Peyer's patch (tissue), 4 donors: ENCODE measurements at places on chromosomes 3 and 15. TPM values are rescaled to one million over a fixed set of nuclear protein-coding genes. Genes with fewer than 3 reads are reported as not detected.
A peak's percentile ranks its signal among the peaks of the same experiment; 100 is the strongest.

Gene PCYT1A
- total RNA-seq: 211 TPM

DNA sequence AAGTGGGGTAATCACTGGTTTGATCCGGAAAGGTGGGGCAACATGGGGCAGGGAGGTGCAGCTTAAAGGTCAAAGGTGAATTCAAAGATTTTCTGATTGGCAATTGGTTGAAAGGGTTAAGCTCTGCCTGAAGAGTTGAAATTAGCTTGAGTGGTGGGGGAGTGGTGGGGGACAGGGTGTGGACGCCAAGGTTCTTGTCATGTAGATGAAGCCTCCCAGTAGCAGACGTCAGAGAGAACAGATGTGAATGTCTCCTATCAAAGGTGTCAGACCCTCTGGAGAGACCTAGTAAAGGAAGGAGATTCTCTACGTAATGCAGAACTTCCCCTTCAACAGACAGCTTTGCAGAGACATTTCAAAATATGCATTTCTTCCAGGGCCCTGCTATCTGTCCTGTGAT, 62.8 kb downstream of the ABCC5 start:
- no peak overlapping the region for H3K27ac ChIP-seq
- no peak for DNase-seq
- no peaks in the 10 kb centered on the region for H3K27me3 ChIP-seq
- no peaks in the 10 kb centered on the region for H3K4me1 ChIP-seq
- no peak overlapping the region for H3K4me3 ChIP-seq

DNA sequence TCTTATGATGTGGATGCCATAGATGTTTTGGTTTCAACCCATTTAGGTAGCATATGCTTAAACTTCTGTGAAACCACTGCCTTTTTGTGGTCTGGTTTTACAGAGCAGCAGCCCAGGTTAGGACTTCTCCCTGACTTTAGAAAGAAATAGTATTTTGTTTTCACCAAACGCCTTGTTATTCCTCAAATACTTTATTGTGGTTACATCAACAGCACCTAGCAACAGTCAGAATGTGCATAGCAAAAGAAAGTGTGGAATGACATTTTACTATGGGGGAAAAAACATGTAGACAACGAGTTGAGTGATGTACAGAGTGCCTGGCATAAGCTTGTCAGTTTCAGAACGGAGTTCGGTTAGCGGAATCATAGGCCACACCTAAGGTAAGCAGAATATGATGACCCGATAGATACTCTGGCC, 159.2 kb downstream of the TPRG1 start:
- no peak overlapping the region for H3K4me3 ChIP-seq
- no peak for DNase-seq
- H3K4me1 ChIP-seq: no peaks in the 10 kb centered on the region
- no peaks in the 10 kb centered on the region for H3K27me3 ChIP-seq
- H3K36me3 ChIP-seq: no peaks in the 10 kb centered on the region

GRCh38 chr15:93825682-93826081, 405.7 kb upstream of the MCTP2 start:
- DNase-seq: no peak
- H3K27me3 ChIP-seq: no peaks in the 10 kb centered on the region
- no peak overlapping the region for H3K27ac ChIP-seq

DNA sequence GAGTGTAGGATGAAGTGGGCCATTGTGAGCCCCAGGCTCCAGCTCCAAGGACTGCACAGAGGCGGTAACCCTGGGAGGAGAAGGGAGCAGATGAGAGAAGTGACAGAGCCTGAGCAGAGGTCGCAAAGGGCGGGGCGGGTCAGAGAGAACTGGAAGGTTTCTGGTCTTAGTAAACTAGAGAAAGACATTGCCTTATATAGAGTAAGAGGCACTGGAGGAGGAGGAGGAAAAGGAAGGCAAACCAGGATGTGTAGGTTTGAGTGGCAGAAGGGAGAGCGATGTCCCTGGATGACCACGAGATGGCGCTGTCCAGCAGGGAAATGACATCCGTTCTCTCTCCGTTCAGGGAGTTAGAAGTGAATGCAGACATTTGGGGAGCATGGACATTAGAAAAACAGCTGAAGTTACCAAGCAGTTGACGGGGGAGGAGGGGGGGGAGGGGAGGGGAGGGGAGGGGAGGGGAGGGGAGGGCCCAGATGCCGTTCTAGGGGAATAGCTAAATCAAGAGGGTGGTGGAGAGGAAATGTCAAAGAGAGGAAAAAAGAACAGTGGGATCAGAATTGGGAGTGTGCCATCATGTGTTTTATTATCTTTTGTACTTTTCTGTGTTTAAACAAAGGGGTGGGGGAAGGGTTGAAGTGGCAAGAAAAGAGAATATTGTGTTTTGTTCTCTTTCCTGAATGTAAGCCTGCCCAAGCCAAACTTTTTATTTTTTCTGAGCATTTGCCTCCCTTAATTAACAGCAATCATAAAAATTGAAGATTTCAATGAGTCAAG, 48.8 kb downstream of the STARD5 start:
- H3K27ac ChIP-seq: no peak overlapping the region
- no peaks in the 10 kb centered on the region for H3K27me3 ChIP-seq
- no peaks in the 10 kb centered on the region for H3K36me3 ChIP-seq
- H3K4me1 ChIP-seq: no peaks in the 10 kb centered on the region

- DNase-seq: no peak
- no peak overlapping the region for H3K27ac ChIP-seq
These were observed 316.7 kb downstream of the CLSTN2 start for GRCh38 chr3:140251678-140252077.

- no peaks in the 10 kb centered on the region for H3K27me3 ChIP-seq
- DNase-seq: no peak
- no peaks in the 10 kb centered on the region for H3K36me3 ChIP-seq
- no peaks in the 10 kb centered on the region for H3K4me1 ChIP-seq
- no peak overlapping the region for H3K4me3 ChIP-seq
- peak overlapping the region; percentile 35 for H3K27ac ChIP-seq
These were observed 28.3 kb downstream of the CYP19A1 start for GRCh38 chr15:51310064-51310463.

Gene CCDC54
- not detected for total RNA-seq

GRCh38 chr3:178036451-178037144, 499.6 kb upstream of the KCNMB2 start:
- no peaks in the 10 kb centered on the region for H3K4me1 ChIP-seq
- H3K36me3 ChIP-seq: no peaks in the 10 kb centered on the region
- DNase-seq: no peak

DNA sequence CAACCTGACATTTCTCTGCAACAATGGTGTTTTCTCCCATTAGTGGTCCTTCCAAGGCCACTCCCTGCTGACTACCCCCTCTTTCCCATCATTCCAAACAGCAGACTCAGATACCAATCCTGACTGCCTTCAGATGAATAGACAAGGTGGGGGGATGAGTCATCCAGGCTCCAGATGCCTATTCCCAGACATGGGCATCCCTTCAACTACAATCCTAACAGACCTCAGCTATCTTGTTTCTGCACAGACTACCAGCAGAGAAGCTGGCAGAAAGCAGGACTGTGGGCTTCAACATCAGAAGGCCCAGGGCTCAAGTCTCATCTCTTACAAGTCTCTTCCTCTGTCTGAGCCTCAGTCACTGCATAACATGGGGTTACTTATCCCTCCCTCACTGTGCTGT, 2.2 kb downstream of the RBP1 start:
- DNase-seq: no peak
- H3K27ac ChIP-seq: no peak overlapping the region
- H3K36me3 ChIP-seq: no peaks in the 10 kb centered on the region
- peaks cover 41% of the 10 kb centered on the region for H3K4me1 ChIP-seq

- H3K27ac ChIP-seq: no peak overlapping the region
- H3K27me3 ChIP-seq: peaks cover 11% of the 10 kb centered on the region
- no peak for DNase-seq
- H3K4me1 ChIP-seq: no peaks in the 10 kb centered on the region
- H3K36me3 ChIP-seq: no peaks in the 10 kb centered on the region
- H3K4me3 ChIP-seq: no peak overlapping the region
These were observed 108.8 kb downstream of the SEMA5B start for GRCh38 chr3:122918576-122919290.

DNA sequence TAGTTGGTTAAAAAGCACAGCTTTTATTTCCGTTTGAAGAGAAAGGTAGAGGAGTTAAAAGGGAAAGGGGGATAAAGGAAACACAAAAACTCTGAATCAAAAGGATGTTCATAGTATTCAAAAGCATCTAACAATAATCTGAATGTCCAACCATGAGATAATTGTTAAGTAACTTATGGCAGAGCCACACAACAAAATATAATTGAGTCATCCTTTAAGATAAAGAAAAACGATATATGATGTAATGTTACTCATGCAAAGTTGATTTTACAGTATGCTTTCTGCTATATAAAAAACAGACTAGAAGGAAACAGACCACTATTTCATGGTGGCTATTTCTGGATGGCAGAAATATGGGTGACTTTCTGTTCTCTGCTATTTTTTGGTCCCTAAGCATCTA, 3.9 kb downstream of the XPC start:
- no peak for DNase-seq
- no peaks in the 10 kb centered on the region for H3K27me3 ChIP-seq
- H3K27ac ChIP-seq: no peak overlapping the region
- no peak overlapping the region for H3K4me3 ChIP-seq
- H3K36me3 ChIP-seq: no peaks in the 10 kb centered on the region
